Natural killer cell (primary cell): ENCODE measurements at places on chromosomes 12 and 14. TPM values are rescaled to one million over a fixed set of nuclear protein-coding genes. Genes with fewer than 3 reads are reported as not detected.
A peak's percentile ranks its signal among the peaks of the same experiment; 100 is the strongest.

The PPP1CC gene
- 117 TPM for total RNA-seq

The P2RX2 gene
- not detected for total RNA-seq

DNA sequence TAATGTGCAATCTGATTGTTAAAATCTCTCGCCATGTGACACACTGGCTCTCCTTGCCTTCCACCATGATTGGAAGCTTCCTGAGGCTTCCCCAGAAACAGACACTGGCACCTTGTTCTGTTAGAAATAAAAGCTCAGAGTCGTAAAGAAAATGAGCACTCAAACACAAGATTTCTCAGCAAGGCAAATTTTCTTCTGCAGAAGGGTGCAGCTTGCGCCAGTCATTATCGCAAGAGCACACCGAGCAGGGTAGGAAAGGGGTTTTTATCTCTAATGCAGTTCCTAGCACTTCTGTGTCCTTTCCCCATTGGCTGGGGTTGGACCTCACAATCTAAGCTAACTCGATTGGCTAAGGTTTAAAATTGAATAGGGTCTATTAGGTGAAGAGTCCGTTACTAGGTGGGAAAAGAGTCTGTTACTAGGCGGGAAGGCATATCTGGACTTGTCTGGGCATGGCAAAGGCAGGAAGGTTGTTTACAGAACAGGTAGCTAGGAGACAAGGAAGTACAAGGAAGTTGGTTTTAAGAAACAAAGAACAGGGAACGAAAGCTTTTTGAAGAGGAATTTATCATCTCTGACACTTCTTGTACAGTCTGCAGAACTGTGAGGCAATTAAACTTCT, 62.6 kb upstream of the BICD1 start:
- H3K27me3 ChIP-seq = no peaks in the 10 kb centered on the region
- no peak for DNase-seq
- no peaks in the 10 kb centered on the region for H3K36me3 ChIP-seq
- no peaks in the 10 kb centered on the region for H3K4me1 ChIP-seq
- no peak overlapping the region for H3K27ac ChIP-seq
- no peak overlapping the region for H3K4me3 ChIP-seq

DNA sequence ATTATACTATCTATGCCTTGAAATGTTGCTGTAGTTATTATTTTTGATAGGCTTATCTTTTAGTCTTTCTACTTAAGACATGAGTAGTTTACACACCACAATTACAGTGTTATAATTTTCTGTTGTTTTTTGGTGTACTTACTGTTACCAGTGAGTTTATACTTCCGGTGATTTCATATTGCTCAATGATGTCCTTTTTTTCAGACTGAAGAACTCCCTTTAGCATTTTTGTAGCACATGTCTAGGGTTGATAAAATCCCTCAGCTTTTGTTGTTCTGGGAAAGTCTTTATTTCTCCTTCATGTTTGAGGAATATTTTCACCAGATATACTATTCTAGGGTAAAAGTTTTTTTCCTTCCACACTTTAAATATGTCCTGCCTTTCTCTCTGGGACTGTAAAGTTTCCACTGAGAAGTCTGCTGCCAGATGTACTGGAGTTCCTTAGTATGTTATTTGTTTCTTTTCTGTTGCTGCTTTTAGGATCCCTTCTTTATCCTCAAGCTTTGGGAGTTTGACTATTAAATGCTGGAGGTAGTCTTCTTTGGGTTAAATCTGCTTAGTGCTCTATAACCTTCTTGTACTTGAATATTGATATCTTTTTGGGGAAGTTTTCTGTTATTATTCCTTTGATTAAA, 41.5 kb upstream of the FERMT2 start:
- H3K36me3 ChIP-seq = no peaks in the 10 kb centered on the region
- H3K27ac ChIP-seq = no peak overlapping the region
- no peak overlapping the region for H3K4me3 ChIP-seq
- H3K27me3 ChIP-seq = no peaks in the 10 kb centered on the region

DNA sequence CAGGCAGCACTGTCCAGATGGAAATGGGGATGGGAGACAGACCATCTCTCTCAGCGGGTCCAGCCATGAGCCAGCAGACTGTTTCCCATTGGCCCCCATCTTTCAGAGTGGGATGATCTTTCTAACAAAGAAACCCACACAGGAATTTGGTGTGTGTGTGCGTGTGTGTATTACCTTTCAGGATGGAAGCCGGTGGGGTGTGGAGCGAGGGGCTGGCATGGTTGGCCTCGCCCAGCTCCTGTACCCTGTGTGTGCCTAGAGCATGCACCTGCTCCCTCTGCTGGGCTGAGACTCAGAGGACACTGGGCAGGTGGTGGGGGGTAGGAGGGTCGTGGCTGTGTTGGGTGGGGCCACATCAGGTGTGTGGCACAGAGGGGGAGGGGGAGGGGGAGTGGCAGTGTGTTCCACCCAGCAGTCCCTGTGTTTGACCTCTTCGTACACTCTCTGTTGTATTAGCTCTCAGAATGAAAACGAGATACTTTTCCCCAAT, 33.0 kb upstream of the TSPAN9 start:
- H3K36me3 ChIP-seq = no peaks in the 10 kb centered on the region
- H3K4me3 ChIP-seq = no peak overlapping the region

DNA sequence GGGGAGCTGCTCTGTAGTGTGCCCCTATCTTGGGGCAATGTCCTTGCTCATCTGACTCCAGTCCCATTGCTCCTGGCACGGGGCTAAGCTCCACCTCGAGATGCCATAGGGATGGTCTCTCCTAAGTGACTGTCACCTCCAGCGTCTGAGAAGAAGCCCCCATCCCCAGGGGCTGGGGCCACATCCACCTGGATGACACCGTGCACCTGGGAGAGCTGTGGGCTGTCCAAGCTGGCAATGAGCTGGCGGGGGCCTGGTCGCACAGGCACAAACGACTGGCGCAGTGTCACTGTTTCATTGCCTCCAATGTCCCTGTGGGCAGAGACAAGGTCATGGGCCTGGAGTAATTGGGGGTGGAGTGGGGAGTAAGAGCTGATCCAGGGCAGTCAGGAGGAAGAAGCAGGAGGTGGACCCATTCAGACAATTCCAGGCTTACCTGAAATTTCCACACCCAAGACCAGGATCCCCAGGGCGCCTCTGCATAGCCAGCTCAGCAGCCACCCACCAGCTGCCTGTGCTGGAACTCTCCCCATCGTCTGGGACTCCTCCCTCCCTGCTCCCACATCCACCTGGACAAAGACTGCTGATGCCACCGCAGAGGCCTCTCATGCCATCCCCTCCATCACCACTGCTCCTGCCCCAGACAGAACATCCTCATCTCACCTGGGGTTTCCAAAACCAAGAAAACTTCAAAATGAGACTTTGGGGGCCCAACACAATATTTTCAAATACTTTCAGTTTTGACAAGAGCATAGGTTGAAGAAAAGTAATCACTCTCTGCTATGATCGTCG, 7.0 kb upstream of the TINF2 start:
- no peaks in the 10 kb centered on the region for H3K36me3 ChIP-seq
- H3K27me3 ChIP-seq = no peaks in the 10 kb centered on the region
- H3K27ac ChIP-seq = no peak overlapping the region

- H3K27ac ChIP-seq = peak overlapping the region; percentile 68
- peak; percentile 87 for DNase-seq
- H3K4me3 ChIP-seq = peak overlapping the region; percentile 4
Measured at GRCh38 chr12:122888232-122888752, 7.6 kb downstream of the VPS37B start.

- no peak for DNase-seq
- H3K4me3 ChIP-seq = no peak overlapping the region
- H3K27me3 ChIP-seq = no peaks in the 10 kb centered on the region
- no peak overlapping the region for H3K27ac ChIP-seq
- no peaks in the 10 kb centered on the region for H3K36me3 ChIP-seq
- peaks cover 4% of the 10 kb centered on the region for H3K4me1 ChIP-seq
Measured at GRCh38 chr12:131455581-131456110, 255.2 kb upstream of the SFSWAP start.

GRCh38 chr14:65179918-65180724, 77.8 kb upstream of the MAX start:
- H3K4me1 ChIP-seq = no peaks in the 10 kb centered on the region
- H3K27ac ChIP-seq = no peak overlapping the region
- no peaks in the 10 kb centered on the region for H3K27me3 ChIP-seq
- H3K36me3 ChIP-seq = no peaks in the 10 kb centered on the region

GRCh38 chr12:132181570-132182200, 37.4 kb downstream of the NOC4L start:
- H3K27ac ChIP-seq = no peak overlapping the region
- no peak for DNase-seq
- H3K36me3 ChIP-seq = no peaks in the 10 kb centered on the region
- H3K27me3 ChIP-seq = no peaks in the 10 kb centered on the region
- peaks cover 14% of the 10 kb centered on the region for H3K4me1 ChIP-seq
